ENCODE measurements at places on chromosomes 7 and 10.
A peak's percentile ranks its signal among the peaks of the same experiment; 100 is the strongest.

- DNase-seq = no peak
Observed at GRCh38 chr7:91496251-91496820, 232.1 kb downstream of the FZD1 start.

DNA sequence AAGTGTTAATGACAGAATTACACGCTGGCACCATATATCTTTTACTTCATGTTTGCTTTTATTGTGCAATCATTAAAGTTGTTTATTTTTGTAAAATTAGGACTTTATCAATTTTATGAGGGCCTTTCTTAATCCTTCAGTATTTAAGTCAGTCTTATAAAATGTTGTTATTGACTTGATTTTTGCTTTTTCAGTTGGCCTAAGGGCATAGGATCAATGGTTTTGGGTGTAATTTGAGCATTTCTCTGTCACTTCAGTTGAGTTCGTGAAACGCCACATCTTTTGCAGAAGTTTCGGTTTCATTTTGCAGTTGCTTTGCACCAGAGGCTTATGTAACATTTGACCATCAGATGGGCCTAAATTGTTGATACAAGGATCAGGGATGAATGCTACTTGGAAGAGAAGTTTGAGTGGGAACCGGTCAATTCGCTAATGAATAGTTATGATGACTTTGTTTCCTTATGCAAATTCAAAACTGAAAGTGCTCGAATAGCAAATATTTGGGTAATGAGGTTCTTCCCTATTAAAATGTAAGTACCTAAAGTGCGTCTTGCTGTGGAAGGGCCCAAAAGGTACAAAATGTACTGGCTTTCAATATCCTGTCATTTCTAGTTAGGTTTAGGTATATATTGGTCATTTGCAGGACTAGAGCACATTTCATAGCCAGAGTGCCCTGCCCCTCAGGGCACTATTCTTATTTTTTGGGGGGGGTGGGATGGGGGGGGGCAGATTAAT, 340.9 kb downstream of the LRMDA start:
- peak; percentile 11 for DNase-seq

DNA sequence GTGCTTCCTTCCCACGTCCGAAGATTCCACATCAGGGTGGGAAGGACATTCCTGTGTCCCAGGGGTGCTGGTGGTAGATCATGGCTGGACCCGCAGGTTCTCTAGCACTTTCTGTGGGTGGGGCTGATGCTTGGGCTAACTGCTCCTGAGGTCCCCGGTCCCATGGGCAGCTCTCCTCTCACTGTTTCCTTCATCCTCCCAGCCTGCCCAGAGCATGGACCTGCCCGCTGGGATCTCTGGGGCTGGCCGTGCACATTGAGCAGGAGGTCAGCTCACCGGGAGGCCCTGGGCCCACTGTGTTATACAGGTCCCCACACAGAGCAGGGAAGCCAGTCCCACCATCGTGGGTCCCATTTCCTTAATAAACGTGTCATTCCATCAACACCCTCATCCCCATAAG, 502.3 kb downstream of the TCERG1L start:
- no peak for DNase-seq

DNA sequence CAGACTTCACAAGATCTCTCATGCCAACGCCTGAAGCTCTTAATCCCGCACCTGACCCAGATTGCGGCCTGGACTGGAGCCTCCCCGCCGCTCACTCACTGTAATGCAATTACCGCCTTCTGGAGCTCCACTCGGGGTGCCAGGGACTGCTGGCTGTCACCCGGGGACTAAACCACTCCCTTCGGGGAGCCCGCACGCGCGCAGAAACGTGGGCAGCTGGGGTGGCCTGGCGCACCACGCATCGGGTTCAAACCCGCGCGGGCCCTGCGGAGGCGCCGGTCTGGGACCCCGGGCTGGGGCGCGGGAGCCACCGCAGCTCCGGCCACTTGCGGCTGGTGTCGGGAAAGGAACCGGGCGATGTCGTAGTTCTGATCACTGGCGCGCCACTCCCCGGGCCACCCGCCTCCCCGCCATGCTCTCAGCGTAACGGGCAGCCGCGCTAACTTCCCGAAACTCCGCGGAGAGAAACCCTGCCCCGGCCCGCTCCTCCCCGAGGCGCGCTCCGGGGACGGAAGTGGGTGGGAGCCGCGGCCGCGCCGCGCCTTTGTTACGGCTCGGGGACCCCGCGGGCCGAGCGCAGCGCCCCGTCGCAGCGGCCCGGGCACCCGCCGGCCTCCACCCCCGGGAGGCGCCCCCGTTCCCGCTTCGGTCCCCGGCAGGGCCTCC, 100.3 kb upstream of the SVIL start:
- DNase-seq = no peak

DNA sequence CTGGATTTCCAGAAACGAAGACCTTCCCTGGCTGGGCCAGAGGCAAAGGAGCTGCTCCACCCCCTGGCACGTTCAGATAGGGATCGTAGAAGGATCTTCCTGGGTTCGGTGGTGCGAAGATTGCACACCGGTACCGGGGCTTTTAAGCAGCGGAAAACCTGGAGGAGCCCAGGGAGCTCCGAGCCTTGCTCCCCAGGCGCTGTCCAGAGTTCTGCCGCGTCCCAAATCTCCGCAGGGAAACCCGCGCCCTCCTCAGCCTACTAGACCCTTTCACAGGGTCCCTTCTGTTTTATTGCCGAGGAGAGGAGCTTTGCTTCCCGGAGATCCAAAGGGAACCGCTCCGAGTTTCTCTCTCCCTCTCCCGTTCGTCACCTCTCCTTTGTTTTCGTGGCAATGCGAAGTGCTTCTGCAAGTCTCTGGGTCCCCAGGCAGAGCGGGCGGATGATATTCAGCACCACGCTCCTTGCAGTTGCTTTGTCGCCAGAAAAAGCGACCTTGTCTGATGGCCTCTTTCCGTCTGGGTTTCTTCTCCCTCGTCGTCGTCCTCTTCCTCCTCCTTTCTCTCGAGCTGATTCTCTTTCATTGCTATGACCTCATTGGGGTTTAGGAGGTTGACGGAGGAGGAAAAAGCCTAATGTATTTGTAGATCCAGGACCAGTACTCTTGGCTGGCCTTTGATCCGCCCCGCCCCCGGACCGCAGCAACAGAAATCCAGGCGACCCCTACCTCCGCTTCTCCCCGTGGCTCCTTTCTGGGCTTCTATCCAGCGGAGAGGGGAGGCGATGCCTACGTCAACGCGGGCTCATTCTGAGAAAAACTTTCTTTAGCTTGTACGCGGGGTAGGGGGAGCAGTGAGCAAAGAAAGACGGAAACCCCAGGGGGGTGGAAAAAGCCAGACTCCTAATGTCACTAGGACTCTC, at the start of gene TMEM196:
Gene TMEM196 (minus strand): TSS at position 777 of the 920 bp plus-strand sequence. CDS start 921 bp downstream, outside the sequence.
- DNase-seq = no peak

DNA sequence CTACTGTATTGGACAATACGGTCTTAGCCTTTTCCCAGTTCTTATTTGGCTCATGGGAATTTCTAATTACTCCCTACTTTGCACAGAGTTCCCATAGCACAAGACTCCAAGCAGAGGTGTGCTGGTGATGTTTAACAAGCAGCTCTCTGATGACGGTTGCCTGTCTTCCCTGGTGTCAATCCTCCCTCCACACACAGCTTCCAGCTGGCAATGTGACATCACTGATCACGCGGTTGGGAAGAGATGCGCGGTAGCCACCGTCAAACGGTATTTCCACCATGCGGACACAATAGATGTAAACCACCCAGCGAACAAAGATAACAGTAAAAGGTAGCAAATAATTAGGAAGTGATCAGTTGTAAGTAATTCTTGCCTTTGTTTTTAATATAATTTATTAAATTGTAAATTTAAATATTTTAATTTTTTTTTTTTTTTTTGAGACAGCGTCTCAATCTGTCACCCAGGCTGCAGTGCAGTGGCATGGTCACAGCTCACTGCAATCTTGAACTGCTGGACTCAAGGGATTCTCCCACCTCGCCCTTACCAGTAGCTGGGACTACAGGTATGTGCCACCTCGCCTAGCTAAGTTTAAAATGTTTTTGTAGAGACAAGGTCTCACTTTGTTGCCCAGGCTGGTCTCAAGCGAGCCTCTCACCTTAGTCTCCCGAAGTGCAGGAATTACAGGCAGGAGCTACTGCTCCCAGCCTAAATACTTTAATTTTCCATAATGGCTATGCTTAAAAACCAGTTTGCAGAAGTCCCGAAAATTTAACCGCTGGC, 36.3 kb upstream of the IL15RA start:
- no peak for DNase-seq

DNA sequence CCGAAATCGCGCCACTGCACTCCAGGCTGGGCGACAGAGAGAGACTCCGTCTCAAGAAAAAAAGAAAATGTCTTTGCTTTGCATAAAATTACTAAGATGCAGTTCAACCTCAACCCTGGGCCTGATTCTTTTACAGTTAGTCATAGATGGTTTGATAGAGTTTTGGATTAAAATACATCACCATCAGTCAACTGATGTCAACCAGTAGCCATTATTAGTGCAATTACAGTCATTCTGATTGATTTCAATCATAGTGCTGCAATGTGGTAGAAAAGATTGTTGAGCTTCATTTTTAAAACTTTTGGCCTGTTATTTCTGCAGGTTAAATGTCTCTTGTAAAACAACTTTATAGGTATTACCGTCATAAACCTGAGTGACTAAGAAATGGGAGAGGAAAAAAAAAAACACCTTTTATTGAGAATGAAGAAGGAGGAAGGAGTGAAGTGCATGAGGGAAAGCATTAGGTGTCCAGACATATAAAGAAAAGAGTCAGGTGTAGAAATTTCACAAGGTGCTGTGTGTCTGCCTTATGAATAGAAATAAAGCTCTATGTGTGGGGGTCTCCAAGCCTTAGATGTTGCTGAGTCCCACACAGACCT, 150.6 kb downstream of the TRIL start:
- DNase-seq = no peak

DNA sequence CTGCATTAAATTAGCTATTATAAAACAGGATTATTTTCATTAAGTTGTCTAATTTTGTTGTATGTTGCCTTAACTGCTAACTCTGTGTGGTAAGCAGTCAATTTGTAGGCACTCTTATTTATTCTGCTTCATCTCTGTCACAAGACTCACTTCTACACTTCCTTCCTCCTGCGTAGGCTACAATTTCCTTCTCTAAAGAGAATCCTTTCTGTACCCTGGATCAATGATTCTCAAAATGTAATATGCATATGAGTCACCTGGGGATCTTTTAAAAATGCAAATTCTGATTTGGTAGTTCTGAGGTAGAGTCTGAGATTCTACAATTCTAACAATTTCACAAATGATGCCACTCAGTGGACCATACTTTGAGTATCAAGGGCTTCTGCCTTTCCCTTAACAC, 4.4 kb upstream of the UBE2D1 start:
- DNase-seq = no peak

DNA sequence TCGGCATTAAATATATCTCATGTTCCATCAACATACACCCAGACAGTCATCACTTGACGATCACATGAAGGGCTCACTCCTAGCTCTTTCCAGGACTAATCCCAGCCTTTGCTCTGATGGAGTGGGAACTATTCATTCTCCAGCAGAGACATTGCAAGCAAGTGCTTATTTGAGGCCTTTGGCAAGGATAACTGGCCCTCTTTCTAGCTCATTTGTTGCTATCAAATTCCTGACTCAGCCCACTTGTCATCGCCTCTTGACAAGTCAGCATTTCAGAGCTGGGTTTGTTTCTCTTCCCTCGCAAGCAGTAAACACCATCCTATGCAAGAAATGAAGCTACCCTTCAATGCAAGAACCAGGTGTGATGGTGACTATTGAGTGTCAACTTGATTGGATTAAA, 1165.7 kb upstream of the AUTS2 start:
- DNase-seq = no peak

GRCh38 chr7:126659124-126659523, 593.6 kb downstream of the GRM8 start:
- DNase-seq = no peak

GRCh38 chr10:124995605-124996004, 53.7 kb downstream of the ZRANB1 start:
- DNase-seq = no peak

DNA sequence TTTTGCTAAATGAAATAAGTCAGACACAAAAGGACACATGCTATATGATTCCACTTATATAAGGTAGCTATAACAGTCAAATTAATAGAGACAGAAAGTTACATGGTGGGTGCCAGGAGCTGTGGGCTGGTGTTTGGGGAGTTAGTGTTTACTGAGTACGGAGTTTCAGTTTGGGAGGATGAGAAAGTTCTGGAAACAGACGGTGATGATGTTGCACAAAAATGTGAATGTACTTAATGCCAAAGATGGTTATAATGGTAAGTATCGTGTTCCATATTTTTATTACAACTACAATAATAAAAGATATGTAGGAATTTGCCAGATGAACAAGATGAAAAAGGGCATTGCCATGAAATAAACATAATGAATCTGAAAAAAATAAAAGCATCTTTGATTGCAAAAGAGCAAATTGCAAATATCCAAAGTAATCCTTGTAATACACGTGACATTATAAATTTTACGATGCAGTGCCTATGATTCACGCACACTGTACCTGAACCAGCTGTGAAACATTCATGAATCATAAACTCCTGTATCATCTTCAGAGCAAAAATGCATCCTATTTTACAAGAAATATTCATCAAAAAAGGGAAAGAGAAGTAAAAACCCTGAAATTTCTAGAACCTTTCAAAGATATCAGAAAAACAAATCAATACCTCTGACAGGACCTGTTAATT, 676.7 kb downstream of the PCDH15 start:
- DNase-seq = no peak

GRCh38 chr10:349081-349480, 213.8 kb downstream of the ZMYND11 start:
- DNase-seq = no peak

DNA sequence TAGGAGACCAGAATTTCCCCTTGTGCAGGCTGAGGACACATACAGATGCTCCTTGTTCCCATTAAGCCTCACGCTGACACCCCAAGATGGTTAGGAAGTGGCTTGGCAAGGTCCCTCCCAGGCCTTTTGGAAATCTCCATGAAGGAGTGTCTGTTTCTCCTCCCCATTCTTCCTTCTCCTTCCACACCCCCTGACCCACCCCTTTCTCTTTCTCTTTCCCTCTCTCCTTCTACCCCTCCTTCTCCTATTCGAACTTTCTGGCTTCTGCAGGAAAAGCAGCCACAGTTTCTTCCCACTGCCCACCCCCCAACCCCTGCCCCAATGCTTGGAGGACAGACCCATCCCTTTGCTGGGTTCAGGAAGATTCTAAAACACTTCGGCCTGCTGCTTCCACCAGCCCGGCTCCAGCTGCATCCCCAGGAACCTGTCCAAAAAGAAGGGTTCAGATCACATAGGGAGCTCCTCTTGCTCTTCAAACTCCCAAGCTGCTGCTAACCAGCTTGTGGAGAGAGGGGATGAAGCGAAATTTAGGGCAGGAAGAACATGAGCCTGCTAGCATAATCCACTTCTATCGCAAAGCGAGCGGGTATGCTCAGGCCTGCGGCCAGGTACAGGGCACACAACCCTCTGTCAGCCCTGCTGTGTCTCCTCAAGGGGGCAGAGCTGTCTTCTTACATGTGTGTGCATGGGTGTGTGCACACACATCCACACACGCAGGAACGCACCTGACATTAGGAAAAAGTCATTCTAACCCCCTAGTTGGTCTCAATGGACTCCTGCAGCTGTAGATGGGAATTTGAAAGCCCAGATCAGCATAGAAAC, 80.4 kb downstream of the PPP1R3C start:
- DNase-seq = no peak

Measured in OCI-LY7 (cell line).